ENCODE measurements at places on chromosomes 3 and 15. TPM values are rescaled to one million over a fixed set of nuclear protein-coding genes. Genes with fewer than 3 reads are reported as not detected.

The PLS1 gene
- total RNA-seq = 1.3 TPM

GRCh38 chr3:35635926-35636683 is 3.2 kb upstream of the ARPP21 start:
- DNase-seq = no peak

DNA sequence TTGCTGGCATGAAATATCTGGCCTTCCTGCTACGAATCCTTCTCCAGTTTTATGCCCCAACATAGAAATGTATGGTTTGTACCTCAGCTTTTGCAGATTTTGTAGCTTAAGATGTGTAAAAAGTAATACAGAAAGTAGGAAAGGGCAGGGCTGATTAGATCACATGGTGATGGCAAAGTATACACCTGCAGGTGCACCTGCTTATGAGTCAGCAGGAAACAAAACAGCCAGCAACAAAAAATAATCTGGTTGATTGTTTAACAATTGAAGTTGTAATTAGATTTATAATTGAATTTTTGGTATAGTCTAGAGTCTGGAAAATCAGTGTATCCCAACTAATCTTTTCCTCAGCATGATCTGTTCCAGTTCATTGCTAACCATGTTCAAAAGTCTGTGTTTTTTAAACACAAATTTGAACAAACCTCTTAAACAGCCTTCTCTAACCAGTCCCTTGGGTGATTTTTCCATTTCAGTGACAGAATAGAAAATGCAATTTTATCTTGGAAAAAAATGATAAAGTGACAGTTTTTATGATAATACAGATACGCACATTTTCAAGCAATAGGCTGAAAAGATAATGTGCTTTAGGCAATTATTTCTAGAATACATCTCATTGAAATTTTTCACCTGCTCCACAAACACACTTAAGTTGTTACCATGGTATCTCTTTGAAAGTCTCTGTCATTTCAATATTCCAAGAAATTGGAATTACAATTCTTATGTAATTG is 477.4 kb downstream of the NAALADL2 start:
- no peak for DNase-seq

The GP5 gene
- not detected for total RNA-seq

The SMCO1 gene
- total RNA-seq = not detected

The HESX1 gene
- total RNA-seq = not detected

- no peak for DNase-seq
Measured at GRCh38 chr15:41494922-41495735, 1.5 kb downstream of the ITPKA start.

GRCh38 chr3:113035387-113035982 is 44.7 kb downstream of the GTPBP8 start:
- DNase-seq = peak; percentile 19

The PGBD4 gene
- 0.76 TPM for total RNA-seq

DNA sequence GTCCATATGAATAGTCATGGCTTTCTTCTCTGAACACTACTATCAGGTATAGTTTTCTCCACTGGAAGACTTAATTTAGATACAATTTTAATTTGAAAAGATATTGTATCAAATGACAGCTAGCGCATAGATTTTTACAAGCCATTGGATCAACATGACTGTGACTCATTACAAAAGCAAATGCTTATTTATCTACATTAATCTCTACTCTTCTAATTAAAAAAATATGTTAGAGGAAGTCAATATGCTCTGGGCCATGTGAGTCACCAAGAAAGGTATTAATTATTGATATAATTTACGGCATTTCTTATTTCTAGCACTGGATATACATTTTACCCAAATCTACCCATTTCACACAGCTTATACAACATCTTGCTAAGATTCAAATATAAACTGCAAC is 800.3 kb upstream of the GBE1 start:
- DNase-seq = no peak

- DNase-seq = no peak
Measured at GRCh38 chr15:101198800-101199199, 53.0 kb downstream of the CHSY1 start.

DNA sequence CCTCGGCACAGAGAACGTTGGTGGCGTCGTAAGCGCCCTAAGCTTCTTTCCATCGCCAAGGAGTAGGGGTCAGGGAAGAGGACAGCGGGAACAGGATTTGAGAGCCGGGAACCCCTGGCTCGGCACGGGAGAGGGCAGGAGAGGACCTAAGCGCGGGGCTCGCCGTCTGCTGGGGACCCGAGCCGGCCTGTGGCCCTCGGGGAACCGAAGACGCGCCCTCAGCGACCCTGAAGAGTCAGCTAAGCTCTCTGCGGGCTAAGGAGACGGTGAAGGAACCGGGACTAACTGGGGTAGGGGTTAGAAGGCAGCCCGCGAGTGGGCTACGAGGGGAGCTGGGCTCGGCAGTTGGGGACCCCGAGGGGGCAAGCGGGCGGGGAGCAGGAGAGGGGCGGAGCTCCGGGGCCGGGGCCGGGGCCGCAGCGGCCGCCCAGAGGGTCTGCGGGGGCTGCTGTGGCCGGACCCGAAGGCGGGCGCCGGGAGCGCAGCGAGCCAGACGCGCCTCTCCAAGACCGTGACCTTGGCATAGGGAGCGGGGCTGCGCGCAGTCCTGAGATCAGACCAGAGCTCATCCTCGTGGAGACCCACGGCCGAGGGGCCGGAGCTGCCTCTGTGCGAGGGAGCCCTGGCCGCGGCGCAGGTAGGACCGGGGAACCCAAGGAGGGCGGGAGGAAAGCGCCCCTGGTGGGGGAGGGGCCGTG is 574 bp downstream of the CASR start:
- DNase-seq = no peak

The PRR23C gene
- total RNA-seq = not detected

- DNase-seq = peak; percentile 19
Measured at GRCh38 chr3:134796281-134797056, 1.4 kb downstream of the EPHB1 start.

DNA sequence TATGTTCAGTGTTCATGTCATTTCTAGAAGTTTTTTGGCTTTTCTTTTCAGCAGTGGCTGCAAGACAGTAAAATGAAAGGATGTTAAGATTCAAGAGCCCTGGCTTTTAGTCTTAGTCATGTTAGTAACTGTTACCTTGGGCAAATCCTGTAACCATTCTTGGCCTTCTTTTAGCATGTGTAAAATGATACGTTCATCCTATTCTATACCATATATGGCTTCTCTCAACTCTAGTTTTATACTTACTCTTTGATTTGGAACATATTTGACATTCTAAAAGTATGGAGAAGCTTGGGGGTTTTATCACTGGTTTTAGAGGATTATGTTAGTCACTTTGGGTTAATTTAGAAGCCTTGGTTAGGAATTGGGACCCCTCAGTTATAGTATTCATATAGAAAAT is 20.1 kb downstream of the GTF2E1 start:
- DNase-seq = no peak

GRCh38 chr3:146148468-146148931 is 12.5 kb downstream of the PLOD2 start:
- no peak for DNase-seq

DNA sequence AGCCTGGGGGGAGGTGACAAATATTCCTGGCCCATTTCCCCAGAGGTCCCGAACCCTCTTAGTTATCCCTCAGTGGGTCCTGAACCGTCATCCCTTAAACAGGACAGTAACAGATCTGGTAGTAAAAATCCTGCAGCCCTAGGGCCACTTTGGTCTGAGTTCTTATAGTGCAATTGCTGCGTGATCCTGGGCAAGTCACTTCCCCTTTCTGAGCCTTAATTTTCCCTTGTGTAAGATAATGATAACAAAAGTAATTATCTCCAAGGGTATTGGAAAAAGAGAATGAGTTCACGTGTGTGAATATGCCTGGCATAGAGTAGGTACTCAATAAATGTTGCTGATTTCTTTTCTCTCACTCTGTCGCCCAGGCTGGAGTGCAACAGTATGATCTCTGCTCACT is 2.9 kb upstream of the JAGN1 start:
- DNase-seq = no peak

The CFAP100 gene
- total RNA-seq = not detected

The RAB27A gene
- total RNA-seq = 4.3 TPM

DNA sequence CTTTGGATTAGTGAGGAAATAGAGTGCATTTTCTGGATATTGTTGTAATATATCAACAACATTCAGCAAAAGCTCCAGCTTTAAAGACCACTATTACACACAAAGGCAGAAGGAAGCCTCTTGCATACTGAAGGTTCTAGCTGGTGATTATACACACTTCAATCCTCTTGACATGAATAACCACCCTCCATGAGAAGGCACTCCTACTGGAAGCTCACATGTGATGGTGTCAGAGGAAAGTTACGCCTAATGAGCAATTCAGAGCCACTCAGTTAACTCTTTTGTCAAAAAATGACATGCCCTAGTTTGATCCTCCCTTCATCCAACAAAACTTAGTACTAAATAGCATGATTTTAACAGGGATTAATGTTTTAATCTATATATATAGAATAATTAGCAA is 124.6 kb upstream of the LYSMD4 start:
- no peak for DNase-seq

DNA sequence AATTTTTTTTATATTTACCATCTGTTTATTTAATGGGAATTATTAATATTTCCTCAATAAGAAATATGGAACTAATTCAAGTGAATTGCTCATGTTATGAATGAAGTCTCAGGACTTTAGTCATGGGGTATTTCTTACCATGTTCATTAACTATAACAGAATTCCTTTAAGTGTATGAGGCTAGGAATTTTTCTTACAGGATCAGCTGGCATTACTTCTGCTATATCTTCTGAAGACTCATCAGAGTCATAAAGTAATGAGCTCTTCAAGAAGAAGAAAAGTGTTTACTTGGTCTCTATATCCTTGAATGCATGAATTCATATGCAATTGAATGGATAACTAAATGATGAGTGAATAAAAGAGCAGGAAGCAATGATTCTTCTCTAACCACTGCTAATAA is 486.8 kb upstream of the THBS1 start:
- no peak for DNase-seq

- peak; percentile 89 for DNase-seq
Measured at GRCh38 chr15:40092256-40092978, 16.3 kb downstream of the BMF start.

The CCR5 gene
- total RNA-seq = not detected

- DNase-seq = no peak
Measured at GRCh38 chr3:32571192-32571485, 481 bp upstream of the DYNC1LI1 start.

DNA sequence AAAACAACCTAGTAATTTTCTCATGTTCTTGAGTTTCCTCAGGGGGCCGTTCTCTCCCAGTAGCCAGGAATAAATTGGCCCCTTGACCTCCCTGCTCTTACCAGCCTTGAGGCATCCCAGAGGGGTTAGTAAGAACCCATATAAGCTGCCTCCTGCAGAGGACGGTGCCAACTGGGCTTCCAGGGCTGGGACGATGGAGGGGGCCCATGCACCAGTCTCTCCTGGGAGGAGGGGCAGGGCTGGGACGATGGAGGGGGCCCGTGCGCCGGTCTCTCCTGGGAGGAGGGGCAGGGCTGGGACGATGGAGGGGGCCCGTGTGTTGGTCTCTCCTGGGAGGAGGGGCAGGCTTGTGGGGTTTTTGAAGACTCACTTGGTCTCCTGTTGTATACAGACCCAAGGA is 22.0 kb downstream of the LINGO1 start:
- no peak for DNase-seq

- no peak for DNase-seq
Measured at GRCh38 chr3:20353286-20353685, 167.3 kb upstream of the SGO1 start.

The HTR3C gene
- not detected for total RNA-seq

The CADPS gene
- total RNA-seq = 0.07 TPM

GRCh38 chr3:39022286-39022630 is 29.5 kb downstream of the SCN11A start:
- no peak for DNase-seq

GRCh38 chr3:58351920-58352319 is 19.2 kb downstream of the PXK start:
- no peak for DNase-seq

The HRG gene
- total RNA-seq = not detected

DNA sequence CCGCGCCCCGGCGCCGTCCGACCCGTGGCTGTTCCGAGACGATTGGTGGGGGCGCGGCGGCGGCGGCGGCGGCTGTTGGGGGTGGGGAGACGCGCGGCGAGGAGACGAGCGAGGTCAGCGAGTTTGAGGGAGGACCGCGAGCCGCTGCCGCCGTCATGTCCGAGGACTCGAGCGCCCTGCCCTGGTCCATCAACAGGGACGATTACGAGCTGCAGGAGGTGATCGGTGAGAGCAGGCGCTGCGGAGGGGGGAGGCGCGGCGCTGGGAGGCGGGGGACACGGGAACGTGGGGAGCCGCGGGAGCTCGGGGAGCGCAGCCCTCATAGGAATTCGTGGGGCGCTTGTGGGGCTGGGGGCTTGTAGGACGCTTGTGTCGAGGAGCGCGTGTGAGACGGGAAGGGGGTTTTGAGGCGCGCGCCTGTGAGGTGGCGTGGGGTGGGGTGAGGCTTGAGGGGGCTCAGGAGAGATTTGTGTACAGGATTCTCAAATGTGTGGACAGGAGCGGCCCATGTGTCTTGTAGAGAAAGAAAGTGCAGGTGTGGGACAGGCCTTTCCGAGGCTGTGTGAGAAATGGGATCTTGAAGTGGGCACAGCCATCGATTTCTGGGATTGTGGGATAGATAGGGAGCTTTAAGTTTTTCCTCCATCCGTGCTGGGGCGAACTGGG is 518 bp downstream of the OXSR1 start:
- no peak for DNase-seq

DNA sequence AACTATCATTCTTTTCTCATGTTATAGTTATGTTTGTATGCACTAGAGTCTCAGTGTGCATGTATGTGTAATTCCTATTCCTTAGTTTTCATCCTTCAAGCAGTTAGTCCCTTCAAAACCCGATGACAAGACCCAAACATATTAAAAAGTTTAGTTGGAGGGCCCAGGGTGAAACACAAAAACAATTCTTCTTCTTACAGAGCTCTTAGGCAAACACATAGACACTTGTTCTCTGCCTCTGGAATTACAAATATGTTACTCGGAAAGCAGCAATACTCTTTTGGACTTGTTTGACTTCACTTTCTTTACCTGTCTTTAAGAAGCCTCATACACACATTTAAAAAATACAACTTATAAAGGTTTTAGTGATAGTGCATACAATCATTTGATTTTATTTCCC is 763 bp upstream of the CNTN6 start:
- DNase-seq = no peak

The GNB4 gene
- 62.7 TPM for total RNA-seq

DNA sequence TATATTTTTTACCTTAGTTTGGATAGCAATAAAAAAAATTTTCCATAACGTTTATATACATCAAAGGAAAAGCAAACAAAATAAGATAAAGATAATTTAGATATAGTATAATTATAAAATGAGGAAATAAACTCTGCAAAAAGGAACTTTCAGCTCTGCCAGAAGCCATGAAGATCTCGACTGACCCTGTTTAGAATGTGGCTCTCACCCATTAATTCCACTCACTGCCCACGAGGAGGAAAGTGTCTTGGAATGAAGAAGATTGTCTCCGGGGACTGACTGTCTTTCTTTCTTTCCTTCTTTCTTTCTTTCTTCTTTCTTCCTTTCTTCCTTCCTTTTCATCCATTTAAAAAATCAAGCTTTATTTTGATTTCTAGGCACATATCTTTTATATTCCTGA is 20.1 kb upstream of the PRR20G start:
- no peak for DNase-seq

The SNX33 gene
- 13.4 TPM for total RNA-seq

The TNK2 gene
- 6.3 TPM for total RNA-seq
